Natural killer cell (primary cell): ENCODE measurements at places on chromosomes 5 and 9. TPM values are rescaled to one million over a fixed set of nuclear protein-coding genes. Genes with fewer than 3 reads are reported as not detected.

GRCh38 chr5:149800633-149801032 lies 70.5 kb downstream of the PPARGC1B start:
- H3K36me3 ChIP-seq, result no peaks in the 10 kb centered on the region
- no peak overlapping the region for H3K4me3 ChIP-seq
- no peak for DNase-seq
- H3K27me3 ChIP-seq, result no peaks in the 10 kb centered on the region
- no peaks in the 10 kb centered on the region for H3K4me1 ChIP-seq
- H3K27ac ChIP-seq, result no peak overlapping the region

DNA sequence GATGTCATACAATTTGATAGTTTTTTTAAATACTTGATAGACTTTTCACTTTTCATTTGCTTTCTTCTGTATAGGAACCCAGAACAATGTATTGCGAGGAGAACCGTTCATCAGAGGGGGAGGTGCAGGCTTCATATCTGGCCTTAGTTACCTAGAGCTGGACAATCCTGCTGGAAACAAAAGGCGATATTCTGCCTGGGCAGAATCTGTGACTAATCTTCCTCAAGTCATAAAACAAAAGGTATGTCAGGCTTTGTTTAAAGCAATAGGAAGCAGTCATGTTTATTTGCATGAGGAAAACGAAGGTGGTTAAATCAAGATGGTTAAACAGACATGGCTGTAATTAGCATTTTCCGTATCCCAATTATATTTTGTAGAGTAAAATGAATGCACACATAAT lies 46.0 kb downstream of the C7 start:
- H3K27me3 ChIP-seq, result no peaks in the 10 kb centered on the region
- H3K36me3 ChIP-seq, result no peaks in the 10 kb centered on the region
- no peak for DNase-seq
- no peak overlapping the region for H3K27ac ChIP-seq
- H3K4me1 ChIP-seq, result no peaks in the 10 kb centered on the region

GRCh38 chr5:71586052-71586940 lies 844 bp upstream of the MCCC2 start:
- H3K4me1 ChIP-seq, result peaks cover 17% of the 10 kb centered on the region
- no peak for DNase-seq
- H3K36me3 ChIP-seq, result no peaks in the 10 kb centered on the region

DNA sequence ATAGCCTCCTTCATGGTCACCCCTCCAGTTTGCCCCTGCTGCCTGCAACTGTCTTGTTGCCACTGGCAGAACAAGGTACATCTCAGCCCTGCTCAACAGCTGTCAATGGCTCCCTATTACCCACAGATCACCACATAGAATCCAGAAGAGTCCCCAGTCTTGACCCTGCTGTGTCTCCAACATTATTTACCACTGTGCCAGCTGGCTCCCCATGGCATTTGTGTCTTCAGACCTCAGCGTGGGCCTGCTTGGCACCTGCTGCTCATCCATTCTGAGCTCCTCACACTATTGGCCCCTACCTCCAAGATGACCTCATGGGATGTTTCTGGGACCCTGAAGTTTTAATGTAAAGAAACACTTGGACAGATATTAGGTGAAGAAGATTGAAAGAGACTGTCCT lies 201.9 kb downstream of the HSPA4 start:
- H3K4me3 ChIP-seq, result no peak overlapping the region
- no peak overlapping the region for H3K27ac ChIP-seq

- DNase-seq, result no peak
- no peak overlapping the region for H3K4me3 ChIP-seq
- H3K27ac ChIP-seq, result no peak overlapping the region
- H3K4me1 ChIP-seq, result peaks cover 12% of the 10 kb centered on the region
Measured at GRCh38 chr9:105246656-105247173, 2.3 kb downstream of the SLC44A1 start.

DNA sequence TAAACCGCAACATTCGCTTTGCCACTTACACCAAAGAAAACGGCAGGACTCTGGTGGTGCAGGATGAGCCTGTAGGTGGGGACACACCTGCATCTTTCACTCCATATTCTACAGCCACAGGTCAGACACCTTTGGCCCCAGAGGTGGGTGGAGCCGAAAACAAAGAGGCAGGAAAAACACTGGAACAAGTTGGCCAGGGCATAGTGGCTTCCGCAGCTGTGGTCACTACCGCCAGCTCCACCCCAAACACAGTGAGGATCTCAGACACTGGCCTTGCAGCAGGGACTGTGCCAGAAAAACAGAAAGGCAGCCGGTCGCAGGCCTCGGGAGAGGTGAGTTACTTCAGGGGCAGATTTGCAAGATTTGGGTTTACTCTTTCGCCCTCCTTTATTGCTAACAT lies 33.8 kb downstream of the KDM3B start:
- H3K36me3 ChIP-seq, result peaks cover 47% of the 10 kb centered on the region
- H3K27me3 ChIP-seq, result no peaks in the 10 kb centered on the region
- DNase-seq, result no peak
- H3K4me1 ChIP-seq, result no peaks in the 10 kb centered on the region
- H3K4me3 ChIP-seq, result no peak overlapping the region
- no peak overlapping the region for H3K27ac ChIP-seq

- H3K27ac ChIP-seq, result no peak overlapping the region
- no peak for DNase-seq
- H3K4me1 ChIP-seq, result no peaks in the 10 kb centered on the region
- no peak overlapping the region for H3K4me3 ChIP-seq
Measured at GRCh38 chr9:89026876-89027275, 35.6 kb downstream of the S1PR3 start.

DNA sequence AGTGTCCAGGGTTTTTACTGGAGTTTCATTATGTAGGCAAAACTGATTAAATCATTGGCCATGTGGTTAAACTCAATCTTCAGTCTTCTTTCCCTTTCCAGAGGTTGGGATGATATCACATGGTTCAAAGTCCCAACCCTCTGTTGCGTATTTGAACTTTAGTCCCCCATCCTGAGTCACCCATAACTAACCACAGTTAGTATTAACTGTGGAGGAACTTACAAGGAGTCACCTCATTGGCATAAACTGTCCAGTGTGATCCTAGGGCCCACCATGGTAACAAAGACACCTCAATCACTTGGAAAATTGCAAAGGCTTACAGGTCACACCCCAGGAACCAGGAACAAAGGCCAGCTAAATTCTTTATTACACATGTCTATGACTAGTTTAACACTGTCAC lies 188.5 kb downstream of the COX7C start:
- no peak for DNase-seq
- H3K36me3 ChIP-seq, result no peaks in the 10 kb centered on the region
- no peaks in the 10 kb centered on the region for H3K27me3 ChIP-seq
- no peak overlapping the region for H3K4me3 ChIP-seq

DNA sequence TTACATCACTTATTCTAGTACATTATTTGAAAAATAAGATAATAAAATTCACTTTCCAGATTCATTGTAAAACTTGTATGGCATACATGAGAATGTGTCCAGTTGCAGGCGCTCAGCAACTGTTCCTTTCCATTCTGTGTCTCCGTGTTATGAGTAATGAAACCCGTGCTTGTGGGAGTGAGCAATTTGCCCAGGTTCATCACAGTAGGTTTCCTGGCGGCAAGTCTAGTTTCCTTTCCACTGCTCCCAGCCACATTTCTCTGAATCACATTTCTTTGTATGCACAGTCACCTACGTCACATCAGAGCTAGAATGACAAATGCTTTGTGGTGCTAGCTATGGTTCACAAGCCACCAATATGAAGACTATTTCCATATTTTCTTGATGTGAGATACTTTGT lies 39.9 kb downstream of the MOCS2 start:
- H3K27me3 ChIP-seq, result no peaks in the 10 kb centered on the region
- no peak overlapping the region for H3K27ac ChIP-seq

- no peaks in the 10 kb centered on the region for H3K36me3 ChIP-seq
- H3K4me1 ChIP-seq, result peaks cover 21% of the 10 kb centered on the region
- no peaks in the 10 kb centered on the region for H3K27me3 ChIP-seq
Measured at GRCh38 chr5:132504746-132505145, 14.2 kb upstream of the IRF1 start.

GRCh38 chr9:104997536-104997935 lies 69.6 kb upstream of the ABCA1 start:
- no peak overlapping the region for H3K27ac ChIP-seq
- DNase-seq, result no peak
- no peak overlapping the region for H3K4me3 ChIP-seq
- peaks cover 15% of the 10 kb centered on the region for H3K4me1 ChIP-seq

GRCh38 chr9:2453106-2453505 lies 168.5 kb upstream of the VLDLR start:
- no peak overlapping the region for H3K27ac ChIP-seq
- no peaks in the 10 kb centered on the region for H3K4me1 ChIP-seq
- DNase-seq, result no peak
- H3K4me3 ChIP-seq, result no peak overlapping the region

DNA sequence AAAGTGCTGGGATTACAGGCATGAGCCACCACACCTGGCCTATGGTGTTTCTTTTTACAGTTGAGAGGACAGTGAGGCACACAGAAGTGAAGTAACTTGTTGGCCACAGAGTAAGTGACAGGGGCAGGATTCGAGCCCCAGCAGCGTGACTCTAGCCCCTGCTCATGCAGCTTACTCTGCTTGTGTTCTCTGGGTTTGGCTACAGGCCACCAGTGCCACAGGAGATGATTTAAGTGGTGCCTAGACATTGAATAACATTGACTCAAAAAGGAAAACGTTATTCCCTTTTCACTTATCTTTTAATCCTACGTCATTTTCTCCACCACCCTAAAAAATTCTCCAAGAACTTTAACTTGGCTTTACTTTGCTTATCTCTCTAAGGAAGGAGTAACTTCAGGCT lies 61.4 kb downstream of the SNX24 start:
- H3K36me3 ChIP-seq, result no peaks in the 10 kb centered on the region
- DNase-seq, result no peak
- no peaks in the 10 kb centered on the region for H3K27me3 ChIP-seq
- H3K27ac ChIP-seq, result no peak overlapping the region
- H3K4me3 ChIP-seq, result no peak overlapping the region

DNA sequence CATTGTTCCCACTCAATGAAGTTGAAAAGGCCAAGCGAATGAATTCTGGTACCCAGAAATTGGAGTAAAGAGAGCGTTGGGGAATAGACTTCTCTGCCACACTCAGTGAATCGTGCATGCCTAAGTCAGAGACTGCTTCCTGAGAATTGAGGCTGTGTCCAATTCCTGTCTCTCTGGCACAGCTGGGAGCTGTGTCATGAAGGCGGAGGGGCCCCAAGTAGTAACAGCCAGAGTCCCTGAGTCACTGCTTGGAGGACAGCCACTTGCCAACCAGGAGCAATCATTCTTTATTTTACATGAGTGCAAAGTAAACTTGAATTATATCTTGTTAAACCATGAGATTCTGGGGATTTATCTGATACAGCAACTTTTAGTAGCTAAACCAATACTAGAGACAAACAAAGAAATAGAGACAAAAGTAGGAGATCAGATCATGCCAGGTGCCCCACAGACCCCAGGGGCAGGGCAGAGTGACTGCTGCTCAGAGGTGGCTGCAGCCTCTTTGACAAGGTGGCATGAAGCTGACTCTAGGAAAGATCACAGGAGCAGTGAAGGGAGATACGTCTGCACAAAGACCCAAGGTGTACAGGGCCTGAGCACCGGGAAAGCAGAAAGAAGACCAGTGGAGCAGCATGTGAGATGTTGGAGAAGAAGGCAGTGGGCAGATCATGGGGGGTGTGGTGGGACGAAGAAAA lies 246.0 kb downstream of the GADD45G start:
- no peak overlapping the region for H3K27ac ChIP-seq
- no peaks in the 10 kb centered on the region for H3K27me3 ChIP-seq
- H3K36me3 ChIP-seq, result no peaks in the 10 kb centered on the region
- no peak for DNase-seq
- H3K4me3 ChIP-seq, result no peak overlapping the region
- no peaks in the 10 kb centered on the region for H3K4me1 ChIP-seq

Gene PTPRD
- total RNA-seq, result 0.68 TPM

Gene LHX3
- total RNA-seq, result not detected

Gene DRD1
- not detected for total RNA-seq

Gene SLC25A2
- total RNA-seq, result 0.73 TPM

Gene RASGRF2
- 10.1 TPM for total RNA-seq

Gene MARCHF6
- total RNA-seq, result 160 TPM

Gene SLC4A9
- total RNA-seq, result not detected

Gene KIAA0825
- total RNA-seq, result 4.8 TPM

Gene PCDHGA5
- total RNA-seq, result 0.12 TPM

Gene CTXN3
- total RNA-seq, result not detected

Gene SLC36A3
- not detected for total RNA-seq

Gene DHFR
- total RNA-seq, result 12.0 TPM

Gene ARHGEF28
- total RNA-seq, result 7.1 TPM
